ENCODE measurements at places on chromosomes 5 and 9.

DNA sequence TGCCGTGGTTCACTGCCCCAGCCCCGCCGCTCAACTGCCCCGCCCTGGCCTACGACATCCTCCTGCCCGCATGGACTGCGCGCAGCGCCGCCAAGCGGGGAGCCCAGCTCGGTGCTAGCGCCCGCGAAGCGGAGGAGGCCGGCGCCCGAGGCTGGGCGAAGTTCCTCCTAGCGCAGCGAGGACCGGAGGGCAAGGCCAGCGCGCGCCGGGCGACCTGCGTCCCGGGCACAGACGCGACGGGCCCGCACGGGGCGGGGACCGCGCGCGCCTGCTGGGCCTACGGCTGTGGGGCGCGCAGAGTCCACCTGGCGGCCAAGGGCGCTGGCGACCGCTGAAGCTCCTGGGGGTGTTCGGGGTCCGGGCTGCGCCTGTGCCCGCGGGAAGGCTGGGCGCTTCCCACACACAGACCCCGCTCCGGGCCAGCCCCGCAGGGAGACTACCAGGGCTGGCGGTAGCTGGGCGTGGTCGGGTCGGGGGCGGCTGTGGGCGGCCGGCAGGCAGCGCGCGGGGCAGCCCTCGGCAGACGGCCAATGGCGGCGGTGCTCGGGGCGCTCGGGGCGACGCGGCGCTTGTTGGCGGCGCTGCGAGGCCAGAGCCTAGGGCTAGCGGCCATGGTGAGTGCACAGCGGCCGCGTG lies at the start of gene PCBD2:
PCBD2 (plus strand) TSS at position 522 of the 636 bp plus-strand sequence; CDS start at position 531, 9 bp downstream.
- peak; percentile 44 for DNase-seq

DNA sequence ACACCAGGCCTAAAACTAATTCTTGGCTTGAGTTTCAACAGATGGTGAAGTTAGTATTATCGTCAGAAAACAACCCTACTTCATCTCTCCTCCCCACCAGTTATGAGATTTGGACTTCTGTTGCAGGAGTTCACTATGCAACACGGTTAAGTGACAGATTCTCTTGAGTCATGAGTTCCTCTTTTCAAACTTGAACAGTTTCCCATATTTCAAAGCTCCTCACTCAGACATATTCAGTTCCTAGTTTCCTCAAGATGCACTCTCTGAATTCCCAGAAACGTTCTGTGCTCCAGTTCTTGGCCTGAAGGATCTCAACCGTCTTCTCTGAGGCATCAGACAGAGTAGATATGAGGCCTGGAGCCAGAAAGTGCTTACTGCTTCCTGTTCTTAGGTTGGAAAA lies 7.3 kb upstream of the PTGER4 start:
- DNase-seq = no peak

- no peak for DNase-seq
Measured at GRCh38 chr9:36140086-36141084, 3.9 kb downstream of the GLIPR2 start.

GRCh38 chr9:1982074-1982473 lies 33.1 kb upstream of the SMARCA2 start:
- DNase-seq = no peak

DNA sequence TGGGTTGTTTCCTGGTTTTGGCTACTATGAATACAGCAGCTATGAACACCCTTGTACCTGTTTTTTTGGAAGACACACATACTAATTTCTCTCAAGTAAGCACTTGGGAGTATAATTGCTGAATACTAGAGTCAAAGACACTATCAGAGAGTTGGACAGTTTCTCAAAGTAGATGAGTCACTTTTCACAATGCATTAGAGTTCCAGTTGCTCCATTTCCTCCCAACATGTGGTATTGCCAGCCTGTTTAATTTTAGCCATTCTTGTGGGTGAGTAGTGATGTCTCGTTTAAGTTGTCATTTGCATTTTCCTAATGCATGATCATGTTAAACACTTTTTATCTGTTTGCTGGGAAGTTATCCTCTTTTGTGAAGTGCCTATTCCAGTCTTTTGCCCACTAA lies 81.6 kb upstream of the GDNF start:
- no peak for DNase-seq

GRCh38 chr9:27118916-27119315 lies 9.9 kb downstream of the TEK start:
- no peak for DNase-seq

- DNase-seq = no peak
Measured at GRCh38 chr5:137498301-137498735, 808 bp downstream of the SPOCK1 start.

- DNase-seq = no peak
Measured at GRCh38 chr5:120789918-120790317, 325.8 kb downstream of the PRR16 start.

DNA sequence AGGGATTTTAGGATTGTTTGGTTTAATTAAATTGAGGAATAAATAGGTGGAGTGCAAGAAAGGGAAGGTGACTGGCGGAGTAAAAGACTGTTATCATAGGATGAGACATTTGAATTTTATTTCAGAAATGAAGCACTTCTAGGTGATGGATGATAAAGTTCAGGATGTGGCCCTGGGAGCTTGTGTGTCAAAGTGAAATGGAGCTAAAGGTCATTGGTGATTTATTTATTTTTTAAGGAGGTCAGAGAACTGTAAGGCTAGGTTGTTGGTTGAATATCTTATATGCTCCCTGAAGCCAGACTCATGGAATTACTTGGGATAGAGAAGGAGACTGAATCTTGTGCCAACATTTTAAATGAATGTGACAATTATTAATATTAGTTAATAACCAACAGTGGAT lies 40.5 kb downstream of the PBX3 start:
- no peak for DNase-seq

DNA sequence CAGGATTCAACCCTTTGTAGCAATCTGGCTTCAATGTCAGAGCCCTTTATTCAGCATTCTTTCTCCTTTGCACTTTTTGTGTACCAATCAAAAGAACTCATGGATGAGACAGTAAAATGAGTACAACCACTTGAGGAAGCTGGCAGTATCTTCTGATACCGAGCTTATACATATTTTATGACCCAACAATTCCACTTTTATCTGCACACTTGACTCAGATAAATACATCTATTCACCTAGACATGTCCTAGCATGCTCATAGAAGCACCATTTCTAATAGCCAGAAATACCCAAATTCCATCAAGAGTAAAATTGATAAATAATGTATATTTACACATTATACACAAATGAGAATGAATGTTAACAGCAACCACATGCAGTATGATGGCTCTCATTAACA lies 111.2 kb upstream of the PTGER4 start:
- no peak for DNase-seq

- DNase-seq = no peak
Measured at GRCh38 chr5:97657239-97657638, 474.2 kb upstream of the RIOK2 start.

DNA sequence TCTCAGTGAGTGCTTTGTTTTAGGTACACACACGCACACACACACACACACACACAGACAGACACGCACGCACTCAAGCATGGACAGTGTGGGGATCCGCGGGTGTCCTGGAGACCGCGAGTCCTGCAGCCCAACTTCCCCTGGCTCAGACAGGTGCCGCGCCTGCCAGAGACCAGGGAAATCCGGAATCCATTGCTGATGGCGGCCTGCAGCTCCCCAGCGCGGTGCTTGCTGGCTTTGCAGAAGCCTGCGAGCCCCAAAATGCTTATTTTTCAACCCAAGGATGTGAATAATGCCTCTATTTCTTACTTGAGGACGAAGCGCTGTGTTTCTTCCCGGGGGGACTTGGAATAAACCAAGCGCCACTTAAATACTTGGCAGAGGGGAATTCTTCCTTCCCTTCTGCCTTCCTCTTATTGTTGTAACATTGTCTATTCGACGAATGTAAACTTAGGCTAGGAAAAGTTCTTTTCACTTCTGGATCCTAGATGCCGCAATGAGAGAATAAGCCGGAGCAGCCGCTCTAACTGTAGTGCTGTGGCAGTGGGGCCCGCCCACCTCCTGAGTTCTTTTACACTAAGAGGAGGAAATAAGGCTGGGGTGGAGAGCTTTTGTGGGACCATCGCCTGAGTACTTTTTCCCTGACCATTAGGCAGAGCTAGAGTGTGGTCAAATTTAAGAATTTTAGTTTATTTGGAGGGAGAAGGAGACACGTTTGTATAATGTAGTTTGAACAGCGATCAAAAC lies 802 bp downstream of the ITGA2 start:
- DNase-seq = no peak

DNA sequence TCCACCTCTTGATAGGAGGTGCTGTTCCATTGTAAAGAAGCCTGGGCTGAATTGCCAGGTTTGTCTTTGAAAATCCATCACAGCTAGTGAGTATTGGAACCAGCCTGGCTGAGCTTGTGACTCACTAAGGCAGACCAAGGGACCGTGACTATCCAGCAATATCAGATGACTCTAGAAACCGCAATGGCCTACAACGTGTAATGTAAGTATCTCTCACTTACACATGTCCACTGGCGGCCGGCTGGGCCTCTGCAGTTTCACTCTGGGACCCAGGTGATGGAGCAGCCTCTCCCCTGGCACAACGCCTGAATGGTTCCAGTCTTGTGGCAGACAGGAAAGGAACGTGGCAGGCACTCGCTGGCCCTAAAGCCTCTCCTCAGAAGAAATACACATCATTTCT lies 3.1 kb upstream of the HRH2 start:
- no peak for DNase-seq

GRCh38 chr5:136375920-136376319 lies 10.6 kb upstream of the TRPC7 start:
- DNase-seq = no peak

GRCh38 chr9:34898846-34899245 lies 59.2 kb upstream of the PHF24 start:
- DNase-seq = no peak

DNA sequence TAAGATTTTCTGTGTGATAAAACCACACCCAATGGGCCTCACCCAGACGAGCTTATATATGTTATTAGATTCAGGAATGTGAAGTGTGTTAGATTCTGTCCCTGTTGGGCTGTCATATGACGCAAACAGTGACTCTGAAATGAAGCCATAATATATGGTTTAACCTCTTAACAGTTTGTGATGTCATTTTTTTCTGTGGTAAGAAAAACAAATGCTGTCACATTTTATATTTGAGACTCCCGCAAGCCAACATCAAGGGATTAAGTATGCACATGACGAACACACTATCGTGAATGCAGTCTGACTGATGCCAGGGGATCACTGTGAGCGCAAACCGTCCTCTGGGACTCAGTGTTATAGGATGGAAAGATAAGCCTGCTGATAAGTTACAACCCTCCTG lies 321.7 kb downstream of the SH3GL2 start:
- DNase-seq = peak; percentile 28

- no peak for DNase-seq
Measured at GRCh38 chr5:174188295-174188694, 142.8 kb downstream of the NSG2 start.

DNA sequence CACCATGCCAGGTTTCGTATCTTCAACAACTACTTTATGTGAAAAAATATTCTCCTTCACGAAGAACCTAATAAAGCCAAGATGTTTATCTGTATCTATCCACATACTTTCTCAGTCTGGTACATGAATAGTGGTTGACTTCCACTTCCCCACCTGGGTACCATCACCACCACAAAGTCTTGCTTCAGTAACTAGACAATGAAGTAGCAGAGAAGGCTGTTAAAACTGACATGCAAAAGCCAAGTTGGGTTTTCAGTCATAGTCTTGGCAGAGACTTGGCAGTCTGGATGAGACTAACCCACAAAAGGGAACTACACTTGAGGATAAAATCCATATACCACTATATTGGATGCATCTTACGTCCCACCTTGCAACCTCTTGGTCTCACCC lies 5.0 kb downstream of the P4HA2 start:
- no peak for DNase-seq

DNA sequence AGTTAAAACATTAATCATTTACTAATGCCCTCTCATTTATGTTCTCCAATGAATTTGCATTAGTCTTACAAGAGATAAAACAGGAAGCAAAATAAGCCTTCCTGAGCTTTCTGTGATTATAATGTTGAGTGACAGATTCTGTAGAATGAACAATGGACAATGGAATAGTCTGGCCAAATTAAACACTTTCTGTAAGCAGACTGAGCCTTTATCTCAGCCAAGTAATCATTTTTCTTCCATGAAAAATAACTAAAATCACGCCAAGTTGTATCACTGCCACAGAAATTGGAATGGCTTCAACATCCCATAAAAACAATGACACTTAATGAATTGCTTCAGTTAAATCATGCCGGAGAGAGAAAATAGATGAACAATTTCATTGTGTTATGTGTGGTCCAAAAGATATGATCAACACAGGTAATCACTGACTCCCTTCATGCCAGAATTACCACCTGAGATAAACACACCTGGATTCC lies 63.0 kb downstream of the TSSK1B start:
- DNase-seq = no peak
